ENCODE measurements at places on chromosomes 4 and X.

DNA sequence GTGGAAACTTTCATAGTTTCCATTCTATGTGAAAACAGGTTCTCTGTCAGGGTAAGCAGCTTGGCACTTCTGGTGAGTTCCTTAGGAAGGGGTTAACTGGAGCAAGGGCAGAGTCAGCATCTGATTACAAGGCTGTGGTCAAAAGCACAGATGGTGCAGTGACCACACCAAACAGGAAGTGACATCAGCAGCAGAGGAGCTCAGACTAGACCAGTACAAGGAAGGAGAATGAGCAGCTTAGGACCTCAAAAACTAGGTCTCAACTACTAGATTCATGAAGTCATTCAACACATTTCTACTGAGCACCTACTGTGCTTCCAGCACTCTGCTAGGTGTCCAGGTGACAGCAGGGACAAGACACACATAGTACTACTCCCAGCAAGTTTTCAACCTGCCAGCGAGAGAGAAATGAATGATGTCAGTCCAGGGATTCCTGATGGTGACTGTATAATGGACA lies 130.2 kb downstream of the AMELX start:
- no peaks in the 10 kb centered on the region for H3K4me1 ChIP-seq
- no peak overlapping the region for H3K4me3 ChIP-seq
- DNase-seq: no peak
- H3K27ac ChIP-seq: no peak overlapping the region
- peaks cover 7% of the 10 kb centered on the region for H3K27me3 ChIP-seq

DNA sequence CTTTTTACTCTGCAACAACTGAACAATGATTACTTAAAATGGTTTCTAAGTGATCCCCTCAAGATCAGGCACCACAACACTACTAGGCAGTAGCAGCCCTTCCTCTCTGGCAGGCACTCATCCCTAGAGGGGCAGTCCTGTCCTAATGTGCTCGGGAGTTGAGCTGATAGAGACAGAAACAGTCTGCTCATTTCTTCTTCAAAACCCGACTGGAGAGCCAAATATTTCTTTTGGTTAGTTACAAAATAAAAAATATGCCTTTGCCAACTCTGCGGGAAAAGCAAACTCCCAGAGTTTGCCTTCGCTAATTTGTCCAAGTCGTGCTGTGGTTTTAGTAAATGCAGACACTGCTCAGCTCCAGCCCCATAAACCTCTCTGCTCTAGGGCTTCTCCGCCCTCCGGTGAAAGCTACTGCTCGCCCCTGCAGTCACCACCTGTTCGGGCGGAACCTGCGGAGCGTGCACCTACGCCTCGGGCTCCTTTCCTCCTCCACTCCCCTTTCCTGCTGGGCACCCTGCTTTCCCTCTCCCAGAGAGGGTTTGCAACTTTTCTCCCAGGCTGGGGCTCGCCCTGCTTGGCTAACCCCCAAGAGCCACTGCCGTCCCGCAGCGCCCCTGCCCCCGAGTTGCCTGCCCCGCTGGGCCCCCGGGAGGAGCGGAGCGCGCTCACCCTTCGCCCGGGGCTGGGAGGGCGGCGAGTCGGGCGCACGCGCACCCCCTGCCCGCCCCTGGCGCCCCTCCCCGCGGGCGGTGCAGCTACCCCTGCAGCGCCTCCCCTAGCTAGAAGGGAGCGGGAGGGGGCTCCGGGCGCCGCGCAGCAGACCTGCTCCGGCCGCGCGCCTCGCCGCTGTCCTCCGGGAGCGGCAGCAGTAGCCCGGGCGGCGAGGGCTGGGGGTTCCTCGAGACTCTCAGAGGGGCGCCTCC lies at the start of gene NPNT:
TSS of gene NPNT (plus strand) at position 812 of the 923 bp plus-strand sequence. CDS start 182 bp downstream, outside the sequence.
- H3K27ac ChIP-seq: no peak within 1 kb of the TSS
- no peak for DNase-seq
- no peaks in the 10 kb centered on the region for H3K4me1 ChIP-seq
- no peaks in the 10 kb centered on the region for H3K36me3 ChIP-seq
- peaks cover 69% of the 10 kb centered on the region for H3K27me3 ChIP-seq

DNA sequence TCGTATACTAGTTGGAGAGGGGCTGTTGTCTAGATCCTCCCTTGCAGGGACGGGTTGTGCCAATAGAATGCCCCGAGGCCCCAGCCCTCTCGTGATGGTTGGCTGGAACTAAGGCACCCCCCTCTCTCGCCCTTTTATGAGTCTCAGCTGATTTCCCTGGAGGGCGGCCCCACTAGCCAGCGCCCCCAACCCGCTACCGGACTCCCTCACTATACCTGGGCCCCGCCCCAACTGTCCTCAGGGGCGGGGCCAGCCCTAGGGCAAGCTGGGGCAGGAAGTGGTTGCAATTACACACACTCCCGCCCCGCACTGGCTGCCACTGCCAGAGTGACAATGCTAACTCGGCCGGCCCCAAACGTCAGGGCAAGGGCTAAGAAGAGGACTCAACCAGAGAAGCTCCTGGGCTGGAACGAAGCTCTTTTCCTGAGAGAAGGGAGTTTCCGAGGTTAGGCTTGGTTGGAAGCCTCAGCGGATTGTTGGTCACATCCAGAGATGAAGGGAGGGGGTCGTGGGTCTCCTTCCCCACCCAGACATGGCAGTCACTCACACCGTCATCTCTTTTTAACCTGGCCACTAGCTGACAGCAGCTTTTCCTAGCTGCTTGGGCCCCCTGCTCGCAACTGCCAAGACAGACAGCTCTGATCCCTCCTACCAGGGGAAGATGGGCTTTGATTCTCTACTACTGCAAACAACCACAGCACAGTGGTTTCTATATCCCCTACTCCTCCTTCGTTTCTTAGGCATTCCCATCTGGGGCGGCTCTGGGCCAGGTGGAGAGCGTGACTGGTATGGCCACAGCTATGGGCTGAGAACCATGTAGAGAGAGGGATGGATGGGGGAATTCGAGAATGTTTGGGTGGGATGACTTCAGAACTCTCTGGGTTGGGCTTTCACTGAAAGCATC lies 21.0 kb upstream of the BCORL1 start:
- no peaks in the 10 kb centered on the region for H3K27me3 ChIP-seq
- peak; percentile 73 for DNase-seq
- H3K27ac ChIP-seq: peak overlapping the region; percentile 59
- peak overlapping the region; percentile 48 for H3K4me3 ChIP-seq
- H3K36me3 ChIP-seq: no peaks in the 10 kb centered on the region
- peaks cover 33% of the 10 kb centered on the region for H3K4me1 ChIP-seq

GRCh38 chr4:138560448-138560847 lies 318.3 kb upstream of the SLC7A11 start:
- no peak overlapping the region for H3K27ac ChIP-seq
- H3K4me3 ChIP-seq: no peak overlapping the region
- DNase-seq: no peak
- no peaks in the 10 kb centered on the region for H3K36me3 ChIP-seq
- H3K4me1 ChIP-seq: no peaks in the 10 kb centered on the region
- H3K27me3 ChIP-seq: no peaks in the 10 kb centered on the region

DNA sequence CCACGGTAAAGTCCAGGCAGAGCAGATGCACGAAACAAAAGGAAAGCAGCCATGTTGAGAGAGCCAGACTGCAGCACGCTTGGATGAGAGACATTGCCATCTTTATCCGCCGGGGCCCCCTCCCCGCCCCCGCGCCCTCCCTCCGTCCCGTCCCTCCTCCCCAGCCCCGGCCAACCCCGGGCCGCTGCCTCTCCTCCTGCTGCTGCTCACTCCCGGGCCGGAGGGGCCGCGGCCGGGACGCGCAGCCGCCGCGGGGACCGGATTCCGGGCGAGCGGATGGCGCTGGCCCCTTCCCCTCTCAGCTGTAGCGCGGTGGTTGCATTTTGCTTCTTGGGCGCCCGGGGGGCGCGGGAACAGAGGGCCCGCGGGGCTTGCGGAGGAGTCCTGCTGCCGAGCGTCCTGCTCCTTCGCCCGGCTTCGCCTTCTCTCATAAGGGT lies 542 bp downstream of the RNF150 start:
- DNase-seq: no peak
- no peak overlapping the region for H3K27ac ChIP-seq
- peaks cover 11% of the 10 kb centered on the region for H3K4me1 ChIP-seq
- no peaks in the 10 kb centered on the region for H3K36me3 ChIP-seq
- peaks cover 30% of the 10 kb centered on the region for H3K27me3 ChIP-seq

GRCh38 chr4:117784266-117784665 lies 250.0 kb upstream of the NDST3 start:
- no peak overlapping the region for H3K27ac ChIP-seq
- no peak for DNase-seq
- H3K4me1 ChIP-seq: no peaks in the 10 kb centered on the region
- H3K27me3 ChIP-seq: no peaks in the 10 kb centered on the region

DNA sequence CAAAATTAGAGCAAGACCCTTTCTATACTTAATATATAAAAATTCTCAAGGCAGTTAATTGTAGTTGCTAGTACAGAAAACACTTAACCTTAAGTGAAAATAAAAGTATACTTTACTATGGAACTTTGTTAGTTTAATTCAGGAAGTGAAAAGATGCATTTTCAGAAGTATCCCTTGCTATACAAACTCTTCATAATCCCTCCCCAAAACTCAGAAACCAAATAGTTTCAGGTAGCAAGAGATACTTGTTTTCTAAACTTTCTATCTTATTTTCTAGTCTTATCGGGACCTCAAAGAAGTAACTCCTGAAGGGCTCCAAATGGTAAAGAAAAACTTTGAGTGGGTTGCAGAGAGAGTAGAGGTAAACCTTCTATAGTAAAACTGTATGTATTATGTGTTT lies 14.3 kb downstream of the PAICS start:
- H3K36me3 ChIP-seq: peaks cover 48% of the 10 kb centered on the region
- H3K4me1 ChIP-seq: no peaks in the 10 kb centered on the region
- DNase-seq: no peak
- no peaks in the 10 kb centered on the region for H3K27me3 ChIP-seq
- H3K4me3 ChIP-seq: no peak overlapping the region

GRCh38 chr4:108181704-108182103 lies 13.0 kb upstream of the LEF1 start:
- H3K27me3 ChIP-seq: no peaks in the 10 kb centered on the region
- no peak overlapping the region for H3K27ac ChIP-seq
- no peak overlapping the region for H3K4me3 ChIP-seq
- H3K4me1 ChIP-seq: no peaks in the 10 kb centered on the region
- peaks cover 4% of the 10 kb centered on the region for H3K36me3 ChIP-seq

- no peaks in the 10 kb centered on the region for H3K36me3 ChIP-seq
- H3K27ac ChIP-seq: no peak overlapping the region
- no peaks in the 10 kb centered on the region for H3K27me3 ChIP-seq
Measured at GRCh38 chr4:102037566-102037965, 247.0 kb downstream of the BANK1 start.

DNA sequence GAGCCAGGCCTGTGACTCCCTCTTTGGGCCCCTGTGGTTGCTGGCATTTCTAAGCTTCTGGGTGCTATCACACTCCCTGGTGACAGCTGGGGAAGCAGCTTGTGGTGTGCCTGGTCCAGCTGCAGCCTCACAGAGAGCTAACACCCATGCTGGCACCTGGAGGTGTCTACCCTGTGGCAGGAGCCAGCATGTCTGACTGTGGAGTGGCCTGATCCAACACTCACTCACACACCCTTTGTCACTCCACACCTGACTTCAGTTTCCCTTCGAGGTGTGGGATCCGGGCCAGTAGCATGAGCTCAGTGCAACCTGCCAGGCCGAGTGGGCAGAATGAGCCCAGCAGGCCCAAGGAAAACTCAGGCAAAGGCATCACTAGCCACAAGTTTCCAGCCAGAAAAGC lies 67.5 kb downstream of the TECRL start:
- no peaks in the 10 kb centered on the region for H3K4me1 ChIP-seq
- H3K4me3 ChIP-seq: no peak overlapping the region
- no peaks in the 10 kb centered on the region for H3K36me3 ChIP-seq
- H3K27ac ChIP-seq: no peak overlapping the region
- no peak for DNase-seq

GRCh38 chr4:145340071-145340675 lies 141.5 kb upstream of the SMAD1 start:
- no peaks in the 10 kb centered on the region for H3K4me1 ChIP-seq
- DNase-seq: no peak
- H3K4me3 ChIP-seq: no peak overlapping the region
- H3K27me3 ChIP-seq: no peaks in the 10 kb centered on the region

DNA sequence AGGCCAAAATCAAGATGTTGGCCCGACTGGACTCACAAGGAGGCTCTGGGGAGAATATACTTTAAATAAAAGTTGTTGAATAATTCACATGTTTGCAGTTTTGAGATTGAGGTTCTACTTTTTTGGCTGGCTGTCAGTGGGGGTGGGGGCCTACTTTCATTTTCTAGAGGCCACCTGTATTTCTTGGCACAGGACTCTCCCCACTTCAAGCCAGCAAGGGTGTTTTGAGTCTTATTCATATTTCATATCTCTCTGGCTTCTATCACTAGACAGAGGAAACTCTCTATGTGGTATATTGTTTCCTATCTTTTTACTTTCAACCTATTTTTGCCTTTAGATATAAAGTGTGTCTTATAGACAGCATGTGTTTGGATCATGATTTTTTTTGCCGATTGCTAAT lies 266.4 kb downstream of the PRR32 start:
- no peaks in the 10 kb centered on the region for H3K4me1 ChIP-seq
- H3K36me3 ChIP-seq: no peaks in the 10 kb centered on the region
- no peak for DNase-seq
- H3K27me3 ChIP-seq: no peaks in the 10 kb centered on the region

GRCh38 chr4:41212616-41213203 lies 1.6 kb downstream of the APBB2 start:
- H3K4me3 ChIP-seq: no peak overlapping the region
- DNase-seq: no peak
- H3K27me3 ChIP-seq: peaks cover 36% of the 10 kb centered on the region
- peaks cover 24% of the 10 kb centered on the region for H3K4me1 ChIP-seq
- no peak overlapping the region for H3K27ac ChIP-seq

GRCh38 chr4:3830774-3831528 lies 64.8 kb downstream of the ADRA2C start:
- H3K27ac ChIP-seq: no peak overlapping the region
- peaks cover 11% of the 10 kb centered on the region for H3K27me3 ChIP-seq
- no peak overlapping the region for H3K4me3 ChIP-seq
- no peaks in the 10 kb centered on the region for H3K36me3 ChIP-seq

DNA sequence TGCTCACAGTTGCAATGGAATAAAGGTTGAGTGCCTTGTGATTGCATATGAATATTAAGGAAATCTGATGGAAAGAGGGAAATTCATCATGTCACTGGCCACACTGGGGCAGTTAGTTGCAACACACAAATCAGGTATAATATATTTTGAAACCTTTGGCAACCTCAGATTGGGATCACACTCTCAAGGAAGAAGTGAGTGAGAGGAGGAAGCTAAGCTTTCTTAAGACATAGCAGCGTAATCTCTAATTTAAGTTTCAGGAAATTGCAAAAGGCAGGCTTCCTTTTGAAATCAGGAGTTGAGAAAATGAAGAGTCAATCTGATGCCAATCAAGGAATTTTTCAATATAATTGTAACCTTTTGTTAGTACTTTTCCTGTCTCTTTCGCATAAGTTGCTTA lies 12.3 kb upstream of the CLTRN start:
- no peaks in the 10 kb centered on the region for H3K27me3 ChIP-seq
- peaks cover 22% of the 10 kb centered on the region for H3K4me1 ChIP-seq
- peaks cover 10% of the 10 kb centered on the region for H3K36me3 ChIP-seq
- no peak for DNase-seq

DNA sequence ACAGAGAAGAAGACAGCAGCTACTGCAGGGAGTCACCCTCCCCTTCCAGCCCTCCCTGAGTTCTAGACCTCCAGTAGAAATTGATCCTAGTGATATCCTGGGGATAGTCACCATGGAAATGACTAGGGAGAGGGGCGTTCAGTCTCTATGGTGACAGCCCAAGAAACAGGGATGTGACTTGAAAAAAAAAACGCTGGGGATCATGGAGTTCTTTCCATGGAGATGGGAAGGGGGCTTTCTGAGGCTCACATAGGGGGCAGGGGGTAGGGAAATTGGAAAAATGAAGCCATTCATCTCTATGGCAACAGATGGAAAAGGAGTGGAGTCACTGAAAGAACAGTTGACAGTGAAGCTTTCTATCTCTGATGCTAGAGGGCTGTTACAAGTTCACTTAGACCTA lies 28.0 kb upstream of the IGBP1 start:
- H3K27ac ChIP-seq: no peak overlapping the region
- DNase-seq: no peak
- H3K4me1 ChIP-seq: no peaks in the 10 kb centered on the region
- no peaks in the 10 kb centered on the region for H3K36me3 ChIP-seq
